Activated CD8-positive, alpha-beta memory T cell treated with anti-CD3 and anti-CD28 coated beads, Interleukin-2, amount 50 U/mL, for 4 hours (primary cell): ENCODE measurements at places on chromosomes 1 and 21.
A peak's percentile ranks its signal among the peaks of the same experiment; 100 is the strongest.

- no peak for DNase-seq
These were observed 133.2 kb downstream of the DISP1 start for GRCh38 chr1:222948079-222948478.

GRCh38 chr1:183463566-183463965 lies 8.7 kb upstream of the SMG7 start:
- no peak for DNase-seq

- no peak for DNase-seq
These were observed 166.8 kb upstream of the HMCN1 start for GRCh38 chr1:185567440-185567839.

GRCh38 chr1:109657395-109657794 lies 1.5 kb downstream of the GSTM4 start:
- no peak for DNase-seq

GRCh38 chr1:225897595-225898514 lies 8.9 kb upstream of the LEFTY1 start:
- DNase-seq = no peak

DNA sequence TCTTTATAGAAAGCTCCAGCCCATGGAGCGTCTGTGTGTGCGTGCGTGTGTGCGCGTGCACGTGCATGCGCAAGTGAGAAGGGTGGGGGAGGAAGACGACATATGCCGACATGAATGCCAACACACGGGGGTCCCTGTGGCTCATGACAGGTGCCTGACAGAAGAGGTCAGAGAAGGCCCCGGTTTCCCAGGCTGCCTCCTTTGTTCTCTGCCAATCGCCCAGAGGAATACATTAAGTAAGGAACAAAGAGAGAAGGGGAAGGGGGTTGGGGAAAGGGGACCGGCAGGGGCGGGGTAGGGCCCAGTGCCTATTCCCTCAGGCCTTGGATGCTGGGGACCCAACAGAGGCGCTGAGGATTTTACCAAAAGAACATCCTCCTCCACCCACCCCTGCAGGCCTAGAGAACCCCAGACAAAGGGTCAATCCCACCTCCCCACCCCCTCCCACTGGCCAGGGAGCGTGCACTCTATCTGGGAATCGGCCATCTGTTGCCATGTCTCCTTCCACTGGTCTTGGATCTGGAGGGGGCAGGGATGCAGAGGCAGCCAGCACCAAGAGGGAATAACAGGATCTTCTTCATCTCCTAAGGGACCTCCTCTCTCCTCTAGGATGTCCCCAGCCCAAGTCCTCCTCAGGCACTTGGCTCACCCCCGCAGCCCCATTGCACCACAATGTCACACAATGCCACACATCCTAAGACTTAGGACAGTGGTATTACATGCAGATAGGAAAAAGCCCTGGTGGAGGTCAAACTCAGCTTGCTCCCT lies 39.4 kb downstream of the PIK3C2B start:
- no peak for DNase-seq

DNA sequence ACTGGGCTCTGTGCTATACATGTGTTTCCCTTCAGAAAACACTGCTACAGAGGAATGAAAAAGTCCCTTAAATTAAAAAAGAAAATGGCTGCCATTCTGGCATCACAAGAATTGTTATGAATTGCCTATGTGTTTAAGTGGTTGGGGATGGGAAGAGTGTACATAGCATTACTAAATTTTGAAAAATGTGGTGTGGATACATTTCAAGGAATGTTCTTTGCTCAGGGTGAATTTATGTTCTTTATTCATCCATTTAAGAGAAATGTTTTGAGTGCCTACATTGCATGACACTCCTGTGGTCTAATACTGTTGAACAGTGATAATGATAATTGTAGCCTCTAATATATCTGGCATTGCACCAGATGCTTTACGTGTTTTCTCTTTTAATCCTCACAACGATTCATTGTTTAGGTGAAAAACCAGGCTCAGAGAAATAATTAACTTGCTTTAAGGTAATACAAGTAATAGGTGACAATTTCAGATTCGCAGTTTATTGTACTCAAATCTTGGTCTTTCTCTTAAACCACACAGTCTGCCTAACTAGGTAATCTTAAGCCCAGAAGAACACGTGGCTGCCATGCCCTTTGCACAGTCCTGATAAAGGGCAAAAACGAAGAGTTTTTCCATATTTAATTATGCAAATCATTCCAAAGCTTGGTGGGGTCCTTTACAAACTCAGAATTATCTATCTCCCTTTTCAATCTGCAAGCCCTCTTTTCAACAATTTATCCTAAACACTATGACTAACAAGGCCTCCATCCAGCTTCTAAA lies 31.5 kb downstream of the DPT start:
- DNase-seq = no peak

DNA sequence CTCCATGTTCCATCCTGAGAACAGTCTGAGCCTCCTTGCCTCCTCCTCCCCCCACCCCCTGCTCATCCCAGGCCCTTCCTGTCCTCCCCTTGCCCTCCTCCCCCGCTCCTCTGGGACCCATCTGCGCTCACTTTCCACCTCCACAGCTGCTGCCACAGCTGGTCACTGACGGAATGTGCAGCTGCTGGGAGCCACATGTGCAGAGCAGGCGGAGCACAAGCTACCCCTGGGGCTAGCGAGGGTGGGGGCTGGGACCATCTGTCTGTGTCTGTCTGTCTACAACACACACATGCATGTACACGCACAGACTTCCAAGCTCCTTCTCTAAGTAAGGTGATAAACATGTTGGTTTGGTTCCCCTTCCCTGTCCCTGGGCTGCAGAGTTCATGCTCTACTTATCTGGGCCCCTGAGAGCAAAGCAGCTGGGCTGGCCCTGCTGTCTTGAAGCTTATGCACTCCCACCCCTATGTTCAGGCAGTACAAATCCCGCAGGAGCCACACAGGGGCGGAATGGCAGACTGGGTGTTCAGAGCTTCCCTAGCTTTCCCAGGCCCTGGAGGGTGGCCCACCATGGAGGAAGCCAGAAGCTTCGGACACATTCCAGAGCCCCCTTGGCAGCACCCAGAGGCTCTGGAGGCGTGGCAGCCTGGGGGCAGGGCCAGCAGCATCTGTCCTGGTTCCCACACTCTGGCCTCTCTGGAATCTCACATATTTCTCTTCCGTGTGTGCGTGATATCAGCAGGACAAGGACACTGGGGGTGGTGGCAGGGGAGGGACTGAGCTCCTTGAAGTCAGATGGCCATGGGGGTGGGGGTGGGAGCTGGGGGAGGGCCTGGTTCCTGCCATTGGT lies 7.0 kb upstream of the HEYL start:
- no peak for DNase-seq

DNA sequence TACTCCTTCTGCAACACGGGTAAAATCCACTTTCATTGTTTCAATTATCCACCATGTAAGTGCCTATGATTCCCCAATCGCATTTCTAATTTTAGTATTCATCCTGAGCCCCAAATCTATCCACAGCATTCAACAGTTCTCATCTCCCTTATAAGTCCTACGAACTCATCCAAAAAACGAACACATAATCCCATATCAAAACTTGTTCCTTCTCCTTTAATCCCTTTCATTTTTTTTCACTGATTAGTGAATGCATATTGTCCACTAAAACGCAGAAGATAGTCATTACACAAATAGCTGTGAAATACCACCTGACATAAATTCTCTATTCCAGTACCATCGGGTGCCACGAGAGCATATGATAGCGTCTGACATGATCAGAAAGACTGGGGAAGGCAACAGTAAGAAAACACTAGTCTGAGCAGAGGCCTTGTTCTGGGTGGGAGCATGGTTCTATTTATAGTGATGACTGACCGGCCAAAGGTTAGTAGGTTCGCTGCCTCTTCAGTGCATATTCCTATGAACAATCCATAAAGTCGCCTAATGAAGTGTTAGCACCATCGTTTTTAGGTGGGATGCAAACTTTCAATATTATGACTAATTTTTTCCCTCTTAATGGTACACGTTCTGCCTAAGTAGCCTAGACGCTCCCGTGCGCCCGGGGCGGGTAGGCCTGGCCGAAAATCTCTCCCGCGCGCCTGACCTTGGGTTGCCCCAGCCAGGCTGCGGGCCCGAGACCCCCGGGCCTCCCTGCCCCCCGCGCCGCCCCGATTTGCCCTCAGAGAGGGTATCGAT lies 648 bp downstream of the ATP5PF start:
- peak; percentile 45 for DNase-seq

DNA sequence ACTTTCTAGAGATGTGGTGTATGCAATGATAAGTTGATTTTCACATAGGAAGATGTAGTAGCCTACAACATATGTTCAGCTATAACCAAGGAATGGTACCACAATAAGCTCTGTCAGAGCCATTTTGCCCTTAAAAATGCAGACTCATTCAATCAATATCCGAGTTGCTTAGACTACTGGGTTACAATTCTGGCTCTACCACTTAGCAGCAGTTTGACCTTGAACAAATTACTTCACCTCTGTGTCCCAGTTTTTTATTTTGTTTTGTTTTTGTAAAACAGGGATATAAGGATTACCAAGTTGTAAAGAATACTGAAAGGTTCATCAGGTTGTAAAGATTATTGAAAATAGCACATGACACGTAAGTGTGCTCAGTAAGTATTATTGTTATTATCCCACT lies 9.3 kb downstream of the EPS15 start:
- DNase-seq = no peak

DNA sequence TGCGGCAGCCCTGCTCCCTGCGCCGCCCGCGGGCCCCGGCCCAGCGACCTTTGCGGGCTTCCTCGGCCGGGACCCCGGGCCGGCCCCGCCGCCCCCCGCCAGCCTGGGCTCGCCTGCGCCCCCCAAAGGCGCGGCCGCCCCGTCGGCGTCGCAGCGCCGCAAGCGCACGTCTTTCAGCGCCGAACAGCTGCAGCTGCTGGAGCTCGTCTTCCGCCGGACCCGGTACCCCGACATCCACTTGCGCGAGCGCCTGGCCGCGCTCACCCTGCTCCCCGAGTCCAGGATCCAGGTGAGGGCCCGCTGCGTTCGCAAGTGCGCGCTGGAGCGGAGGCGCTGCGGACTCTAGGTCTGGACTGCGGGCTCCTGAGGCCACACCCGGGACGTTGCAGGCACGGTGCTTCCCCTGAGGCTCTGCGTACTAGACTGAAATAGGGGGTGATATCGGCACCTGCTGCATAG lies 351 bp downstream of the MIXL1 start:
- peak; percentile 23 for DNase-seq
